IMR-90 (cell line): ENCODE measurements at places on chromosomes 1 and 21. TPM values are rescaled to one million over a fixed set of nuclear protein-coding genes. Genes with fewer than 3 reads are reported as not detected.

DNA sequence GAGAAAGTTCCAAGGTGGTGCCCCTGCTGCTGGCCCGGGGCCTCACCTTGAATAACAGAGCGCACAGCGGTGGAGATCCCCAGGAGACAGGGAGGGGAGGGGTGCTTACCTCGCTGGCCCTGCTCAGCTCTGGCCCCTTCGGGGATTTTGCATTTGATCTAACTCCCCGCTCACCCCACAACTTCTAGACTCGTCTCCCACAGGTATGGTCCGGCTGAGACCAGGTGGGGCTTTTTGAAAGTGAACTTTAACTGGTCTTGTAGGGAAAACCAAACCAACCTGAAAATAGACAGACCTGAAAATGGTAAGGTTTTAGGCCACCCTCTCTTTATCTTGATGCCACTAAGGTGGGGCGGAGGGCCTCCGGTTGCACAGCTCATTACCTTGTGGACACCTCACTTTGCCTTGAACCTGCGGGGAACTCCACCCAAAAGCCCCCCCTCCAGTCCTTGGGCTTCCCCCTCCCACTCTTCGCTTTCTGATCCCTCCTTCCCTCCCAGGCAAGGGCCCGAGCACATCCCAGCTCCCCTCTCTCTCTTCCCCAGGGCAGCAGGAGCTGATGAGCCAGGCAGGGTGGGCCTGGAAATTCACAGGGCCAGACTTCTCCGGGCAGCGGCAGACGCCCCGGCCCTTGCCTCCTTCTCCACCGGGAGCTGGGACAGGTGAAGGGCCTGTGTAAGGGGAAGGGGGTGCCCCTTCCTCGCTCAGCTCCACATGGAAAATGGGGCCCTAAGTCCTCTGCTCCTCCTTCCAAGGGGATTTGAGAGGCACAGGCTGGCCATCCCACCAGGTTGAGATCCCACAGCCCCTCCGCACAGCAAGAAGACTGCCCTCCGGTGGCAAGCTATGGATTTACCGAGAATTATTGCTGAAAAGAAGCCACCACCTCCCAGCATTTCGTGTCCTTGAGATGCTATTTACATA lies 16.1 kb downstream of the TNFRSF8 start:
- peak; percentile 47 for DNase-seq

- peak; percentile 17 for DNase-seq
These were observed 755 bp downstream of the SCMH1 start for GRCh38 chr1:41241354-41241748.

DNA sequence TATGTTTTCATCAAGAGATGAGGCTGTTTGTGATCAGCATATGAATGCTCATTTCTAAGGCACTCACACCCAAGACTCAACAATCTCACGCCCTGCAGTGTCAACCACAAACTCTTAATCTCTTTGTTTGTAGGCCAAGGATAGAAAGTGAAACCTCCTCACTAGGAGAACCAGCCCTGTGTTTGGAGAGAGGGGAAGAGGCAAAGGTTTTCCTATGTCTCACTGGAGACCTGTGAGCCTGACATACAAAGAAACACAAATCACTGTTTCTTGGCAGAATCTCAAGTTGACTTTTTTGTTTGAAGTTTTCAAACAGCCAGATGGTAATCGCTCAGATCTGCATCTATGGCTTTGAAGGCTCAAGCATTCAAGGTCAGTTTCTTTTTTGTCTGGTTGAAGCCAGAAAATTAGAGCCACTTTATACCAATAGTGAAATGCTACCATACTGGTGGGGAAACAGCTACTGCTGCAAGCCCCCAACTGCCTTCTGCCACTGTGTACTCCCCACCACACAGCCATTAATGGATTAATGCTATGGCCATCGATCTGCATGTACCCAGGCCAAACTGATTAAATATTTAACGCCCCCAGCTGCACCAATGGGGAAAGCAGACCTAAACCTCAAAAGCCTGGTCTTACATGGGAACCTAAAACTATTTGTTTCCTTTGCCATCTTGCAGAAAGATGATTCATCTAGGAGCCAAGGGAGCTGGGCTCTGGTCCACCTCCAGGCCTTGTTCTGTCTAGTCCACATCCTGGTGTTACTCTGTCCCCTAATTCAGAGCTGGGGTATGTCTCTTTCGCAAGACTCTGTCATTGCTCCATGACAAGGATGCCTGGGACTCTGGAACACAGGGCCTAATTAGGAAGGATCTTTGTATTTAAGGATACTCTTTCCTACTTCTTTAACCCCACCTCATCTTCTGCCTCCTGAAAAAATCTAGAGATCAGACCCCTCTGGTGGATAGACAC lies 16.3 kb downstream of the PDZK1 start:
- DNase-seq, result peak; percentile 82

Gene PLEKHO1
- 51.4 and 53.3 TPM in 2 replicates for total RNA-seq

- no peak for DNase-seq
These were observed 150.3 kb downstream of the TIAM1 start for GRCh38 chr21:31193761-31194160.

Gene SIK1
- 0.54 and 0.83 TPM in 2 replicates for total RNA-seq

GRCh38 chr1:234409328-234409727 lies 36.1 kb downstream of the COA6 start:
- peak; percentile 8 for DNase-seq

DNA sequence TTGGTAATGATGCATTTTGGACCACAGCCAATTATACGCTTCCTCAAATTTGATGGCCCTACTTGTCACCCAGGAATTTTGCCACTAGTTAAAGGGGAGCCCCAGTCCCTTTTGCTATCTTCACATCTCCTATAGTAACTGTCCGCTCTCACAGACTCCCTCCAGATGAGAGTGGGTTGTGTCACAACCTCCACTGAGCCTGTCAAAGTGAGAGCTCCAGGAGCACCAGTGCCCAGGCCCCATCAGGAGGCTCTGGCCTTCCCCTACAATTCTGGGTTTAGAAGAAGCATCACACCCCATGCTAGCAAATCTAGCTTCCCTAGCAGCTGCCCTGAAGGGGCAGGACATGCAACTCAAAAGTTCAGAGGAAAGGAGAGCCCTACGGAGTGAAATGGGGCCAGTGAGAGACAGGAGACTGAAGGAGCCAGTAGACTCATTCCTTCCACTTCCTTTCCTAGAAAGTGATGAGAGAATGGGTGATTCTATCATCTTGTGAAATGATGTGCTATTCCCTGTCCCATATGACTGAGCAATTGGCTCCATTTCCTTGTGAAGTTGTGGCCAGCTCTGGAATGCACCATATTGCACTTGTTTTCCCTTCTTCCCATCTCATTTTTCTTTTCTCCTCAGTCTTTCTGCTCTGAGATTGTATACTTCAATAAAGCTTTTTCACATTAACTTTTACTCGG lies 541.3 kb downstream of the DPYD start:
- DNase-seq, result peak; percentile 86

- no peak for DNase-seq
These were observed 7.2 kb upstream of the FNBP1L start for GRCh38 chr1:93440706-93441105.

GRCh38 chr1:109763646-109764415 lies at the start of gene EPS8L3:
EPS8L3 (minus strand) TSS chr1:109763923; CDS start chr1:109761749, 2,174 bp downstream.
- no peak for DNase-seq

DNA sequence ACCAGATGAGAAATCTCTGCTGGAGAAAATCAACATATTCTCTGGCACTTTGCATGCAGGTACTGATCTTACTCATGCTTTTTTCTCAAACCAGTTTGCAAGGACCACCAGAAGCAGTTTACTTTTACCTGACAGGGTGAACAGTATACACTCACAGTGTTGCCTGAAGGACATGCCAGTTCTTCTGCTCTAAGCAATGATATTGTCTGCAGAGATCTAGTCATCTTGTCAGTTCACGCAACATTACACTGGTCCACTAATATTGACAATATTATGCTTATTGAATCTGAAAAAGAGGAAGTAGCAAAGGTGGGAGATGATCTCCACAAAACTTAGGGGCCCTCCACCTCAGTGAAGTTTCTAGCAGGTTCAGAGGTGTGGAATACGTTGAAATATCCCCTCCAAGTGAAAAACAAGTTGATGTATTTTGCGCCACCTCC lies 3.8 kb upstream of the S100B start:
- no peak for DNase-seq

GRCh38 chr1:212955098-212955497 lies 4.8 kb downstream of the VASH2 start:
- no peak for DNase-seq

- DNase-seq, result peak; percentile 62
These were observed 4.5 kb upstream of the CRABP2 start for GRCh38 chr1:156709757-156710489.

GRCh38 chr1:235855811-235856429 lies 10.8 kb downstream of the LYST start:
- peak; percentile 33 for DNase-seq

Gene ZNF691
- total RNA-seq, result 13.6 and 15.3 TPM in 2 replicates

DNA sequence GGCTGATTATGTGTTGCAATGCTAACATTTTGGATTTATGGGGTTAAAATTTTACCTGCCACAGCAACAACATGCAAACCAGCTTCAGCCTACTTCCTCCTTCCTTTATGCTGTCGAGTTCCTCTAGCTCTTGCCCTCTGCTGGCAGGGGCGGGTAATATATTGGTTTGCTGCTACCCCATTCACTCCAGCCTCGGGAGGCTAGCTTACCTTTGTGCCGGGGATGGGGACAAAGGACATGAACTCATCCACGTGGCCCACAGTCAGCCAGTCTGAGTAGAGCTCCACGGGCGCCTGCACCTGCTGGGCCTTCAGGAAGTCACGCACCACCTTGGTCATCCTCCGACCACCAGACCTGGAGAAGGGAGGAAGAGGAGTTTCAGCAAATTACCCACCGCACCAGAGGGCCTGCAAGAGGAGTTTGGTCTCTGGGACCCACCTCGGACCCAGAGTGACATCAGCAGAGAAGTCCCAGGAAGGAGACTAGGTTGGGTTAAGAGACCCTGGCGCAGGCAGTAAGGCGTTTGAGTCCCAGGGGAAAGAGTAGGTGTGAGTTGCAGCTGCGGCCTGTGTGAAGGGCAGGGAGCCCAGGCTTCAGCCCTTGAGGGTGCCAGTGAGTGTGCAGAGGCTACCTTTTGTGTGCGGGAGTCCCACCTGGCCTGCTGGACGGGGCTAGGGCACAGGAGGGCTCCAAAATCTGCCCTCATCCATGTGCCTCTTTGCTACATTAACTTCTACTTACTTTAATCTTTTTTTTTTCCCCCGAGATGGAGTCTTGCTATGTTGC lies 21.8 kb upstream of the SDHB start:
- no peak for DNase-seq

DNA sequence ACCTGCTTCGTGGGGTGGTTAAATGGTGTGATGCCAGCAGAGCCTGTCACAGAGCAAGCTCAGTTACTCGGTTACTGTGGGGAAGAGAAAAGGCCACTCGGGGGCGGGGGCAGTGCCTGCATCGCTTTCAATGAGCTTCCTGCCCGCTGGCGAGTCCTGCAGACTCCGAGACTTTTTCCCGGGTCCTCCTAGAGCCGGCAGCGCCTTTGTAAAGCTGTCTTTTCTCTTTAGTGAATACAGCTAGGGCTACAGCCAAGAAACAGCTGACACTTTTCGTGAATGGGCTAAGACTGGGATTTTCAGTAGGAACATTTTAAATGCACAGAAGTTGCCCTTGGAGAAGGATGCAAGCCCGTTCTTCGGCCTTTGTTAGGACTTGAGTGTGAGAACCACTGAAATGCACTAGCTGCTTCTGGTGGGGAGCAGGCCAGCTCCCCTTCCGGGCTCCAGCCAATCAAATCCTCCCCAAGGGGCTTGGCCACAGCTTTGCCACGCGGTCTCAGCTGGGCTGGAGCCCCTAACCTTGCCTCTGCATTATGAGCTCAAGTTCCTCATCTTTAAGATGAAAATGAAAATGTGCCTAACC lies 23.4 kb upstream of the EFHD2 start:
- DNase-seq, result no peak

- DNase-seq, result no peak
These were observed 9.1 kb downstream of the RHBDL2 start for GRCh38 chr1:38932571-38932970.

Gene HAPLN2
- not detected in 2 replicates for total RNA-seq

Gene PKNOX1
- total RNA-seq, result 35.0 and 48.3 TPM in 2 replicates

Gene FAM78B
- total RNA-seq, result under 0.01 and 0.28 TPM in 2 replicates

Gene CENPL
- 21.1 and 21.9 TPM in 2 replicates for total RNA-seq

DNA sequence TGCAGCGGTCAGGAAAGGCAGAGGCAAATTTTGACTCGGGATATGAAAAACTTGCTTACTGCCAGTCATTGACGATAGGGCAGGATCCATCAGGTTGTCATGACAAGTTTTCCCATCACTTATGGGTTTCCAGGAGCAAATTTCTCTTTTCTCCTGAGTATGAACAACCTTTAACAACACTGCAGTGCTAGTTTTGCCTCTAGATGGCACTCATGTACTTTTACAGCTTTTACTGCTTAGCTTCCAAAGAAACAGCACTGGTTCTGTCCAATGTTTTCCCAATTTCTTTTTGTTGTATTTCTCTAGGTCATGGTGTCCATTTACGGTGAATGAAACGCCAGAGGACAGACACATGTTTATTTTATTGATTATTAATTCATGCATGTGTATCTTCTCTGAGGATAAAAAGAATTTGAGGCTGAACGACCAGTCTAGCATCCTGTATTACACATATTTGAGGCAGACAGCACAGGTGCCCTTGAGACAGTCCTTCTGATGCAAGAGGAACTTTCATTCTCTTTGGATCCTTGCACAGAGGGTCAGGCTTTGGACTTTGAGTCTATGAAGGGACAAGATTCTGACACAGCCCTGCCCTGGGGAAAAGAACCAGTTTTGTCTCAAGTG lies 112.3 kb upstream of the TRABD2B start:
- DNase-seq, result peak; percentile 61

Gene OR10J1
- total RNA-seq, result not detected in 2 replicates

Gene WDR64
- not detected in 2 replicates for total RNA-seq

DNA sequence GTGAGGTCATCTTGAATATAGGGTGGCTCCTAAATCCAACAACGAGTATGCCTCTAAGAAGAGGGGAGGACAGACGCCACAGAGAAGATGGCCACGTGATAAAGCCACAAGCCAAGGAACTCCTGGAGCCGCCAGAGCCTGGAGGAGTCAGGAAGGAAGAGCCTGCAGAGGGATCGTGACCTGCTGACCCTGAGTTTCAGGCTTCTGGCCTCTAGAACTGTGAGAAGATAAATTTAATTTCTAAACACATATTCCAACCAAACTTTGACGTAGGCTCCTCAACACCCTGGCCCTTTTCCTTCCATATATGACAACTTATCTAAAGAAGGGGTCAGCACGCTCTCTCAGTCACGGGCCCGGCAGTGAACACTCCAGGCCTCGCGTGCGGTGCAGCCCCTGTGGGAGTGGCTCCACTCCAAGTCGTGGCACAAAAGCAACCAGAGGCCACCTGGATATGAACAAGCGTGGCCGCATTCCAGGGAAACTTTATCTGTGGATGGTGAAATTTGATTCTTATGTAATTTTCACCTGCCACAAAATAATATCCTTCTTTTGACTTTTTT lies 138.6 kb upstream of the AJAP1 start:
- DNase-seq, result no peak

- no peak for DNase-seq
These were observed 6.7 kb downstream of the C1QTNF12 start for GRCh38 chr1:1239614-1240347.
